ENCODE measurements at places on chromosomes 4 and X.

DNA sequence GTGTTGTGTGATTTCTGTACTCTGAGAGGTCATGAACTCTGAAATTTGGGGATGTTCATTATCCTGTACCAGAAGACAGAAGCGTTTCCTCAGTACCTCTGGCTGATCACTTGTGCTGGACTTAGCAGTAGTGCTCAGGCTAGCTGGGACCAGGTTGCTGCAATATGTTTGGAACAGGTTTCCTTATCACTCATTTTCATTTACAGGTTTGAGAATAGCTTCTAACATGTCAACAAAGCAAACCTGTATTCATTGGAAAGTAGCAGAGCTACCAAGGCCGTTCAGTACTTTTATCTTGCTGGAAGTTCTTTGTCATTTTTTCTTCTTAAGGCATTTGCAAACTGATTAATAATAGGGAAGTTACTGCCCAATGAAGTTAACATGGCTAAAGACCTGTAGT, 242.9 kb upstream of the ANKRD50 start:
- DNase-seq, result no peak

DNA sequence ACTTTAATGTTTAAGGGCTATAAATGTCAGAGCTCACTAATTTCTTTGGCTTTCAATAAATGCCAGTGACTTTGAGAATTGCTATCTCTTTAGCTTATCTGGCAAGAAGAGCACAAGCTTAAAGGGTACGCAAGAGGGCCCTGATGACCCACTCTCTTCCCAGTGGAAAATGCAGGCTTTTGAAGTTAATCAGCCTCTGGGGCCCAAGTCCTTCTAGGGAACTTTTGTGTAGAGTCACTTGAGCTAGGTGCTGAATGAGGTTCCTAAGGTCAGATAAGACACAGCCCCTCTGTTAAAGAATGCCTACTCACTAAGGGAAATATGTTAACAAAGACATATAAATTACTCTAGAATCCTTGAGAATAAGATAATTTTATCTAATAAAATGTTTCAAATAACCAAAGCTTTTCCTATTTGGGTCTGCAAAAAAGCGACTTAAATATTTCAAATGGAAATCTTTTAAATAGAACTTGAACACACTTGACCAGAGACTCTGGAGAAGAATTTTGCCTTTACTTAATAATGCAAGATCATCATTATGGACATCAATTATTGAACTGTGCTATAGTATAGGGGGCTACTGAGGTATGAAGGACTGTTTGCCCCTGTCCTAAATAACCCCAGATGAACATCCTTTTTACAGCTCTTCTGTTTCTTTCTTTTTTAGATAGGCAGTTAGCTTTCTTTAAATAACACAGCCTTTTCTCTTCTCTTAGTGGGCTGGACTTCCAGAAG, 430.1 kb downstream of the GBA3 start:
- DNase-seq, result no peak

DNA sequence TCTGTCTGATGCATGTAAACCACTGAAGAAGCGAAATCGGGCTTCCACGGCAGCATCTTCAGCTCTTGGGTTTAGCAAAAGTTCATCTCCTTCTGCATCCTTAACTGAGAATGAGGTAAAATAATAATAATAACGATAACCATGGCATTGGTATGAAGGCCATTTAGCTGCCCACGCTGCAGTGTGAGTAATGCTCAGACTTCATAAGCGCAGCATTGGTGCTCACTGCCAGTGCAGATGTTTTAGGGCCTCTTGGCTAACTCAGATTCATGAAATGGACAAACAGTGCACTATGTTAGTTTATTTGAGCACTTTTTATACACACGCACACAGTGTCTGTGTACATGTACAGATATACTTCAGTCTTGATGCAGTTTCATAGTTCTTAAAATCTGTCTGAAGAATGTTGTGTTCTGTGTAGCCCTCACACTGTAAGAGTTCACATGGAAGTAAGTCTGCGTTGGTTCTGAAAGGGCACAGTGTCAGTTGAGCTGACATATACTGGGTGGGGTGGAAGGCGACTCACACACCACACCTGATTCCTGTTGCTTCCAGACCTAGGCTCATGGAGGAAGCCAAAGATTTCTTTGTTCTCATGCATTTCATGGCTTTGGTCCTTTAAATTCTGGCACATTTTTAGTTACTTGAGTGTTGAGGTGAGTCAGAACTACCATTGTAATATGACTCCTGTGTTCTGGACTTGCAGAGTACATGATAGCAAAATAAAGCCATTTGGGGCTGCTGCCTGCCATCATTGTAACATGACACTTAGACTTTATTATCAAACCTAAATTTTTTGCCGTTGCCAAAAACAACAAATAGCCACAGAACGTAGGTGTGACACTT, 68.7 kb downstream of the NSD2 start:
- DNase-seq, result no peak

GRCh38 chr4:94536049-94536448, 84.3 kb downstream of the PDLIM5 start:
- no peak for DNase-seq

GRCh38 chrX:150049647-150050046, 111.4 kb upstream of the EOLA2 start:
- DNase-seq, result no peak

- no peak for DNase-seq
These were observed 281.3 kb upstream of the FTHL17 start for GRCh38 chrX:31353095-31353494.

DNA sequence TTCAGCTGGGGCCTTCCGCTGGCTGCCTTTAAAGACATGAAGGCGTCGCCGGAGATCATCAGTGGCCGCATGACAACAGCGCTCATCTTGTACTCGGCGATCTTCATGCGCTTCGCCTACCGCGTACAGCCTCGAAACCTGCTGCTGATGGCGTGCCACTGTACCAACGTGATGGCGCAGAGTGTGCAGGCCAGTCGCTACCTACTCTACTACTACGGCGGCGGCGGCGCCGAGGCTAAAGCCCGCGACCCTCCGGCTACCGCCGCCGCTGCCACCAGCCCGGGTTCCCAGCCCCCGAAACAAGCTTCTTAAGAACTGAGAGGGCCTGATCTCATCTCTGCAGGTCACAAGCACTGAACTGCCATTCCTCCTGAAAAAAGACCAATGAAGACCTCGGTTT, 437 bp downstream of the MPC1L start:
- no peak for DNase-seq

- DNase-seq, result no peak
These were observed 34.5 kb downstream of the GALNTL6 start for GRCh38 chr4:171847751-171848150.

GRCh38 chr4:24537025-24537424, 47.3 kb downstream of the DHX15 start:
- DNase-seq, result no peak

GRCh38 chr4:53595204-53595603, 3.9 kb upstream of the LNX1 start:
- DNase-seq, result no peak

DNA sequence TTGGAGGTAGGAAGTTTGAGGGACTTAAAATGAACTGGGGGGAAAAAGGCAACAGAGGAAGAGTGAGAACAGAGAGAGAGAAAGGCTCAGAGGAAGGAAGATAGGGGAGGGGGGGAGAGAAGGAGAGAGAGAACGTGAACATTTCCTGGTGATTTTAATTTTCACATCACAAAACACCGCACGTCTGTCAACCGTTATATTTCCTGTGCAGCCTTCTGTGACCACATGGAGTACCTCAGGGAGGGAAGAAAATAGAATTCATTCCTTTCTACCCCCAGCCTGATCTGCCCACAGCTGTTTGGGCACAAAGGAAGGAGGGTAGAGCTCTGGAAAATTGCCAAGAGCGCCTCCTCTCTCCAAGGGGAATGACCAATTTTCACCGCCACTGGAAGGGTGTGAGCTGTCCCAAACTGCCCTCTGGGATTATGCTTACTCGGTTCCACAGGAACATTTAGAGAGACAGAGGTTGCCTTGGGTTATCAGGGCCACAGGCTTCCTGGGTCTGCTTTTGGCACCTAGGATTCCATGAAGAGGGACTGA, 135.7 kb upstream of the MAMLD1 start:
- DNase-seq, result no peak

- DNase-seq, result no peak
These were observed 4.2 kb downstream of the LETM1 start for GRCh38 chr4:1851575-1852410.

GRCh38 chr4:2290974-2291704, 29.2 kb upstream of the MXD4 start:
- DNase-seq, result peak; percentile 46

GRCh38 chr4:165588534-165589315, 209.9 kb downstream of the CPE start:
- DNase-seq, result no peak

GRCh38 chrX:109922190-109922589, 80.7 kb upstream of the TMEM164 start:
- DNase-seq, result no peak

GRCh38 chr4:69843301-69843700, 16.6 kb downstream of the SULT1E1 start:
- no peak for DNase-seq

DNA sequence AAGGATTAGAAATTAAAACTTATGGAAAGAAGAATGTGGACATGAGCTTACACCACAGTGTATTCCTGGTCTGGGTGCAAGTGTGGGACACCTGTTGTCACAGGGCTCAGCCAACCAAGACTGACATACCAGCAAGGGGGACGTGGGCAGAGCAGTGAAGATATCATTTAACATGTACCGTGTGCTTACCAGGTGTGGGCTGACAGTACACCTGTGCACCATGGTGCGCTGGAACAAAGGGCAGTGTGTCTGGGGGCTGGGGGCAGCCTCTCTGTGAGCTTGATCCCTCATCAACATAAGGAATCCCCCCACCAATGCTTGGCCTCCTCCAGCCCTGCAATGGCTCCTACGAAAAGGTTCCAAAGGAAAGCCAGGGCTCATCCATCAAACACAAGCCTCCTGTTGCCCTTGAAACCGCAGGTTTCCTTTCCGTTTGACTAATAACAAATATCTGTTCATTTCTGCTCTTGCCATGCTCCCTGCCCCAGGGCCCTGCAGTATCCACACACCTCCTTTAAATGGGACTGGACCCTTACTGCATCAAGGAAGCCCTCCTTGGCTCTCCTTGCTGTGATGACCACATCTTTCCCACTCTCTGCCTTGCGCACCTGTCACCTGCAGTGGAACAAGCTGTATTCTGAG, 16.7 kb downstream of the EVC2 start:
- no peak for DNase-seq

- no peak for DNase-seq
These were observed 14.2 kb upstream of the MID1 start for GRCh38 chrX:10634392-10635161.

DNA sequence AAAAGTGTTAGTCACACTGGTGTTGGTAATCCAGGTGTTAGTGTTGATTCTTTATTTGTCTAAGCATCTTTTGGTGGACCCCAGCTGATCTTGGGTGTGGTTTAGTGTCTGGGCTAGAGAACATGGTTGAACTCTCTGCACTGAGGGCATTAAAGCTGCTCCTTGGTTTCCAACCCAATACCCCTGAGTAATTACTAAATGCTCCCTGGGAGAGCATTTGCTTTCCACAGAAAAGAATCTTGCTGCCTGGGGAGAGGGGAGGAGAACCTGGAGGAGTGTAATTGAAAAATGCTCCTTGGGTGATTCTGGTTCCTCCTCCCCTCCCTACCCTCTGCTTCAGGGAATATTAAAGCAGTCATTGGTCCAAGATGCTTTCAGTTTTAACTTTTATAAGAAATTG, 3.1 kb downstream of the GUCY1B1 start:
- no peak for DNase-seq

- DNase-seq, result peak; percentile 61
These were observed 13.6 kb upstream of the SEPTIN6 start for GRCh38 chrX:119706616-119707015.

- no peak for DNase-seq
These were observed 32.7 kb downstream of the RUFY3 start for GRCh38 chr4:70754470-70754869.

DNA sequence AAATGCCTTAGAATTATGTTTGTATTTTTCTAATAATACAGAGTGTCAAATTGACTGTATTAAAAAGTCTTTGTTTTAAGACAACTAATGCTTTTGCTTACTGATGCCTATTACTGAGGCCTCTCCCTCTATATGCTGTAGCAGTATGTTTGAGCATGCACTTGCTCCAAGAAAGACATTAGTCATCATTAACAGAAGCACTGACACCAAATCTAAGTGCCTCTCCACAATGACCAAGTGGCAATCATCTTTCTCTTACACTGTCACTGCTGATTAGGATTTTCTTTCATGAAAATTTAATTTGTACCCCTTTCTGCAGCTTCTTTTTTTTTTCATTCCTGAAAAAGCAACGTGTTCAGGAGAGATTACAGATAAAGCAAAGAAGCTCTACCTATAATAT, 11.1 kb upstream of the MAB21L2 start:
- no peak for DNase-seq

GRCh38 chr4:117156806-117157205, 71.4 kb upstream of the TRAM1L1 start:
- no peak for DNase-seq

DNA sequence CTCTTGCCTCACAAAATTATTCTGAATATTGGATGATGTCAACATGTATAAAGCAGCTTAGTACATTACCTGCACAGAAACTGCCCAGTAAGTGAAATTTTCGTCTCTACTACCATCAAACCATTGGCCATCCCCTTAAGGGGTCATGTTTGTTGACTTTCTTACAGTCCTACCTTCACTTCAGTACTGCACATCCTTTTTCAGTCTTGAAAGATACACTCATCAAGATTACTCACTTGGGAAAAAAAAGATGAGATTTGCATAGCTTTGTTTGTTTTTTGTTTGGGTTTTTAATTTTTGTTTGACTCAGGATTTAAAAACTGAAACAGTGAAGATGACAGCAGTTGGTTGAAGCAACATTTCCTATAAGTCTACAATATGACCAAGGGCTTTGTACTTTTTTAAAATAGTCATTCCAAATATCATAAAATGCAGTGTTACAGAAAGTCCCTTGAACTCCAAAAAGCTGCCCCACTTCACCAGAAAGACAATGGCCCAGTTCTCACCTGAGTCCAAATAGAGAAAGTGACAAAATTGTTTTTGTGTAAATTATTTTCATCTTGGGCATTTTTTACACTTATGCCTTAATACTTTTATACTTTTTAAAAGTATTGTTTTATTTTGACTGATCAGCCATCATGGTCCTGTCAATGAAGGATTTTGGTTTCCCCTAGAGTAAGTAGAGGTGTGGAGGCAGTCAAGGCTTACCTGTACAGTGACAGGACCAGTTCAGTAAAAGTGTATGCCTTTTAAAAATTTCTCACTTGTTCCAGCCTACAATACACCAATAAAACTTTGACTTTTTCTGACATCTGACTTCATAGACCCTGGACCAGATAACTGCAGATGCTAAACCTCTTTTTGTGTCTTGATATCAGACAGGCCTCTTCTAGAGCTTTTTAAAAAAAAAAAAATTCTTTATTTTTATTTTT, 59.7 kb upstream of the EDA2R start:
- no peak for DNase-seq

DNA sequence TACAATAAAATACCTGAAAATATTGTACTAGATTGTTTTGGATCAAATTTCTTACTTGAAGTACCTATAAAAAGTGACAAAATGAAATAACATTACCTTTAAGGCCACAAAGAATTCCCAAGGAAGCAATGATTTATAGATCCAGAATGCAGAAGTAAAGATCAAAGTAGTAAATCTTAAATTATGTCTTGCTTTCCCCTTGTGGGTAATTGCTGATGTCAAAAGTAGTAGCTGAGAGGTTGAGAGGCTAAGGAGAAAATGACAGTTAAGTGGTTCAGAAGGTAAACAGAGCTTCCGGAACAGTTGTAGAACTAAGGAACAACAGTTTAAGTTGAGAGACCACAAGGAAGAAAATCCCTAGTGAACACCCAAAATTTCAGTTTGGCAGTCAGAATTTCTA, 358.3 kb downstream of the GABRG1 start:
- no peak for DNase-seq

Data from activated CD4-positive, alpha-beta T cell treated with anti-CD3 and anti-CD28 coated beads, Interleukin-2, Interleukin-4, amounts not matched to agents 100 ng/mL and 50 ng/mL, durations not matched to agents 16 hours and 8 hours (primary cell).